ENCODE measurements at places on chromosomes 11 and 22.

- DNase-seq, result peak; percentile 14
These were observed 417.8 kb downstream of the MIAT start for GRCh38 chr22:27075028-27075678.

DNA sequence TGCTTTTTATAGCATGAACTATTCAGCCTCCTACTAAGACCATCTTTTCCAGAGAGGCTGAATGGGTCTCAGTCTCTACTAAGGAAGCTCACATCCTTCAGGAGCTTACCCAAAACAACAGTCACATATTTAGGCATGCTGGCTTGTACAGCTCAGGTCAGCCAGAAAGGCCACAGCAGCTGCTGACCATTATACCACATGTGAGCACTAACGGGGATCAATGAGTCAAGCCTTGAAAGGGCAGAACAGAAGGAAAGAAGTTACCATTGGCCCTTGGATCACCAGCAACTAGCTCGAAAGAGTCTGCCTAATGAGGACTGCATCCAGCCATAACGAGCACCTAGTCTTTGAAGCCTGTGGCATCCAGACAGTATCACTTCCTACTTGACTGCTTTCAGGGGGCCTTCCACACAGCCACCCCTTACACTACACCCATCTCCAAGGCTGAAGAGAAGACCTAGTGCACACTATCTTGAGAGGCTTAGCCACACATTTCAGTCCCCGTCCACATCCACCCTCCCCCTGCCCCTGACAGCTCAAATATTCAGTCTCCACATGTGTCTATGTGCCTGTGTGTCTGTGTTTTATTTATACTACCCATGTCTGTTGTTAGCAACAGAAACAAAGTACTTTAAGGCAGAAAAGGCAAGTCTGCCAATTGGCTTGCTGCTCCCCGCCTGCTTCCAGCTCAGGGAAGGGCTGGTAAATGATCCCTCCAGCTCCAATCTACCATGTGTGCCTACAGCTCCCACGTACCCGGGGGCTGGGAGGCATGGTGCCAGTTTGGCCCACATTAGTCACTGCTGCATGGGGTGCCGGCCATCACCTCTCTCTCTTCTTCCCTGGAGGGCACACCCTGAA lies 95.5 kb downstream of the RPL27A start:
- DNase-seq, result no peak

- DNase-seq, result no peak
These were observed 7.5 kb upstream of the ST3GAL4 start for GRCh38 chr11:126347751-126348668.

GRCh38 chr22:43389227-43389836 lies 22.5 kb upstream of the MPPED1 start:
- no peak for DNase-seq

GRCh38 chr11:113014262-113015097 lies 53.3 kb downstream of the NCAM1 start:
- DNase-seq, result no peak

DNA sequence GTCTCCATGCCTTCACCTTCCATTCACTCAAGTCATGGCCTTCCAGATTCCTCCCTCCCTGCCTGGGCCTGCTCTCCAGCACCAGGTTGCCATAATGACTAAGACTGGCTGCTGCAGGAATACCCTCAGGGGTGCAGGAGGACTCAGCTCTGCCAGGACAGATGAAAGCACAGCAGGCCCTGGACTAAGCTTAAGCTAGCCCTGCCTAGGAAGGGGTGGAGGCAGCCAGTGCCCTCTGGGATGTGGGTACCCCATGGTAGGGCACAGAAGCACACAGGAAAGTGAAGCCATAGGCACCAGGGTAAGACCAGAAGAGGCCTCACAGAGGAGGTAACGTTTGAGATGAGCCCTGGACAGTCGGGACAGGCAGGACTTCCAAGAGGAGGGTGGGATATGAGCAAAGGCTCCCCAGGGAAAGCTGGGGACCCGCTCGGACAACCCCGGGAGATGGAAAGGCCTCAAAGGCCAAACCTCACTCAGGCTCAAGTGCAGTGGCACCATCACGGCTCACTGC lies 3.0 kb upstream of the RIN1 start:
- DNase-seq, result no peak

DNA sequence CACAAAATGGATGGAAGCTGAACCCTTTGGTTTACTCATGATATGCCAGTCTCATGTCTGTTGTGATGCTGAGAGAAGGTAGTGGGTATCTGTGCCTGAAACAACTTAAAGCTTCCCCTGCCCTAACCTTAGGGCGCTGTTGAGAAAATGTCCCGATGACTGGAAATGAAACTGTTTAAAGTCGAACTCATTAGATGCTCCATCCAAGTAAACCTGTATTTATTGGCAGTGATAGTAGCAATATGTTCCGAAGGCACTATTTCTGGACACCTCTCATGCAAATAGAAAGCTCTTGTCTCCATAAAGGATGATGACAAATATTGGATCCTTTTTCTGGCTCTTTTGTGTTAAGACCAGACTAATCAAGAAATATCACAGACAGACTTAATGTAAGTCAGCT lies 86.2 kb downstream of the GRAMD1B start:
- no peak for DNase-seq

- no peak for DNase-seq
These were observed 173.7 kb upstream of the NECTIN1 start for GRCh38 chr11:119902656-119903231.

DNA sequence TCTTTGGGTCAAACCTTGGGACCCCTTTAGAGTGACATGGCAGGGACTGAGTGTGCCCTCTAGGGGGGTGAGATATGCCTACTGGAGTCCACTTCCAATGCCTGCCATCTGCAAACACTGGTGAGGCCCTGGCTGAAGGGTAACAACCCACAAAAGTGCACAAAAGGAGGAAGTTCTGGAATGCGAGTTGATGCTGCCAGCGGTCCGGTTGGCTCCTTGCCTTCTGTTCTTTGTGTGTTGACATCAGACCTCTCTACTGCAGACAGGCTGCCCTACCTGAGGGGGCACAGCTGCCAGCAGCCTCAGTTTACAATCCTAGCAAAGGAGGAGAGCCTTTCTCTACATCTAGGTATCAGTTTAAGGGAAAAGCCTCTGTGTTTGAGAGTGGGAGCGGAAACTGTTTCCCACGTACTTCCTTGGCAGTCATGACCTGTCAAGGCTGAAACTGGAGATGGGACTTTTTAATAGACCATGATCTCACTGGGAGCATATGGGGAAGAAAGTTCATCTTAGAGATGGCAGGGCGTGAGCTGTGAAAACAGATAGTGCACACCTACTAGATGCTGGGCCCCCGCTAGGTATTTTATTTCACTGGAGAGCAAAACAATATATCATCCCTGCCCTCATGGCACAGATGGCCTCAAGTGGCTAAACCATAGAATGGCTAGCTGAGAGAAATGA lies 27.2 kb downstream of the BMAL1 start:
- peak; percentile 61 for DNase-seq

All from dermis blood vessel endothelial cell (primary cell).